ENCODE measurements at places on chromosomes 1 and 21.

- H3K4me3 ChIP-seq: peak overlapping the region; percentile 54
- no peak overlapping the region for H3K27ac ChIP-seq
- no peaks in the 10 kb centered on the region for H3K36me3 ChIP-seq
- H3K27me3 ChIP-seq: no peaks in the 10 kb centered on the region
- peaks cover 20% of the 10 kb centered on the region for H3K4me1 ChIP-seq
These were observed 826 bp upstream of the CA14 start for GRCh38 chr1:150256554-150257341.

GRCh38 chr1:9207715-9208114, 26.9 kb upstream of the H6PD start:
- H3K4me3 ChIP-seq: no peak overlapping the region
- H3K4me1 ChIP-seq: no peaks in the 10 kb centered on the region
- H3K36me3 ChIP-seq: no peaks in the 10 kb centered on the region
- no peak overlapping the region for H3K27ac ChIP-seq

GRCh38 chr1:236702791-236703394, 16.6 kb downstream of the ACTN2 start:
- peaks cover 79% of the 10 kb centered on the region for H3K4me1 ChIP-seq
- H3K27ac ChIP-seq: peak overlapping the region; percentile 99
- H3K36me3 ChIP-seq: no peaks in the 10 kb centered on the region
- H3K4me3 ChIP-seq: peak overlapping the region; percentile 37
- H3K27me3 ChIP-seq: no peaks in the 10 kb centered on the region

DNA sequence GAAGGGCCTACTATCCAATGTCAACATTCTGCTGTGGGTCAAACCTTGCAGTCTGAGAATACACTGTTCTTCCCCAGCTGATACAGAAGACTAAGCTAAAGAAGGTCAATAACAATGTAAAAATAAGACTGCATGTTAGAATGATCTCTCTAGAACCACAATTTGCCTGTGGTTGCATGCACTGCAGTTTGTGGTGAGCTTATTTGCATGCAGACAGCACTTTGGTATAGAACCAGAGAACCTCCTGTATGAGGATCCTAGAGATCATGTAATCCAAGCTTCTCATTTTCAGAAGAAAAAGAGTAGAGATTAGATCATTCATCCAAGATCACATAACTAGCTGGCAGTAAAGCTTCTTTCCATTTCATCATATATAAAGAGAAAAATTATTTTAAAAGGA, 15.8 kb downstream of the SYNJ1 start:
- H3K27ac ChIP-seq: no peak overlapping the region
- peaks cover 7% of the 10 kb centered on the region for H3K4me1 ChIP-seq
- DNase-seq: no peak
- H3K4me3 ChIP-seq: no peak overlapping the region

- H3K36me3 ChIP-seq: no peaks in the 10 kb centered on the region
- no peaks in the 10 kb centered on the region for H3K27me3 ChIP-seq
- H3K4me3 ChIP-seq: no peak overlapping the region
- H3K4me1 ChIP-seq: no peaks in the 10 kb centered on the region
- H3K27ac ChIP-seq: no peak overlapping the region
These were observed 25.0 kb downstream of the KRTAP24-1 start for GRCh38 chr21:30257773-30258172.
